ENCODE measurements at places on chromosomes 6 and 20.

DNA sequence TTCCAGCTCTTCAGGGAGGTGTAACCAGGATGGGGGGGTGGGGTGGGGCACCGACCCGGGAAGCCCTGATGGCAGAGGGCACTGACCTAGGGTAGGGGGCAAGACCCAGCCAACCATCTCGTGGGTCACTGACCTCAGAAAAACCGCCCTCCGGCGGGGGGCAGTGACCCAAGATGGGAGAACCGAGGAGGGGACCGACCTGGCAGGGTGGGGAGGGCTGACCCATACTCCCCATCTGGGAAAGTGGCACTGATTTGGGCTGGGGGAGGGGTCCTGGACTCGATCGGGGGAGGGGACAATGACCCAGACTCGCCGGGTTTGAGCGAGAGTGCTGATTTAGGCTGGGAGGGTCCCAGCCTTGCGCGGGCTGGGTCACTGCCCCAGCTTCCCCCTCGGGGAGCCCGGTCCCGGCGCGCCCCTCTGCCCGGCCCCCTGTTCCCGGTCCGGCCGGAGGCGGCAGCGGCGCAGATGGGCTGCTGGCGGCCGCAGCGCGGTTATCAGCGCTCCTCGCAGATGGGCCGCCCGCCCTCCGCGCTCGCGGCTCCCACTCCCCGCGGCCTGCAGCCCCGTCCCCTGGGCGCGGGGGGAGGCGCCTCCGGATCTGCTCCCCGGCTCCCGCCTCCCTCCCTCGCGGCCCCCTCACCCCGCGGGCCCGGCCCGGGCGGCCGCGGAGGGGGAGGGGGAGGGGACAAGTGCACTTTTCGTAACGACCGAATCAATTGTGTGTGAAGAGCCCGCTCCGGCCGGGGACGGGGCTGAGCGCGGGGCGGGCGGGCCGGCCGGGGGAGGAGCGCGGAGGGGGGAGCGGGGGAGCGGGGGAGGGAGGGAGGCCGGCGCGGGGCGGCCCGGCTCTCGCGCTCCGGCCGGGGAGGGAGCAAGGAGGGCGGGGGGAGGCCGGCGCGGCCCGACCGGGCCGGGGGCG, 2.2 kb downstream of the NOL4L start:
- DNase-seq, result no peak

DNA sequence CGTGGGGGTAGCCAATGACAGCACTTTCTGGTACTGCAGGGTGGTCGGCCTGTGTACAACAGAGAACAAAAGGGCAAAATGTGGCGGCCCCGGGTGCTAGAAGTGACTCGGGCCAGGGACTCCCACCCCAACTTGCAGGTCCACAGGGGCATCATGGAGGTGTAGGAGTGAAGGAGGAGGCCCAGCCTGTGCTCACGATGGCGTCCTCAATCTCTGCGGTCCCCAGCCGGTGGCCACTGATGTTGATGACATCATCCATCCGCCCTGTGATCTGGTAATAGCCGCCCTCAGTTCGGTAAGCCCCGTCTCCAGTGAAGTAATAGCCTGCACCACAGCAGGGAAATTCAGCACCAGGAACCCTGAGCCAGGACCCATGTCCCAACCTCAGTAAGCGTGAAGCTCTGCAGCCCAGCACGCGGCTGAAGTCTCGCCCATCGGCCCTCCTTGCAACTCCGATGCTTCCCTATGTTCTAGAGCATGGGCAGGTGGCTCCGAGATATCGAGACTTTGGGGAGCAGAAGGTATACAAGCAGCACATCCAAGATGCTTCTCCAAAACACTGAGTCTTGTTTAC, 20.2 kb upstream of the APMAP start:
- no peak for DNase-seq

- no peak for DNase-seq
Measured at GRCh38 chr6:149891259-149891658, 6.7 kb downstream of the RAET1E start.

DNA sequence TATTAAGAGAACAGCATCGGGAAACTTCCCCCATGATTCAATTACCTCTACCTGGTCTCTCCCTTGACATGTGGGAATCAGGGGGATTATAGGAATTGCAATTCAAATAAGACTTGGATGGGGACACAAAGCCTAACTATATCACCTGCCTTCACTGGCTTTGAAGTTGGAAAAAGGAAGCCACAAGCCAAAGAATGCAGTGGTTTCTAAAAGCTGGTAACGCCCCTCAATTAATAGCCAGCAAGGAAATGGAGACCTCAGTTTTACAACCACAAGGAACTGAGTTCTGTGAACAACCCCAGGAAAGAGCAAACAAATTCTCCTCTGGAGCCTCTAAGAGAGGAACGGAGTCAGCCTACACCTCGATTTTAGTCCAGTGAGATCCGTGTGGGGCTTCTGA, 244.1 kb downstream of the TFAP2A start:
- no peak for DNase-seq

GRCh38 chr6:116335612-116336215, 35.0 kb upstream of the DSE start:
- no peak for DNase-seq

DNA sequence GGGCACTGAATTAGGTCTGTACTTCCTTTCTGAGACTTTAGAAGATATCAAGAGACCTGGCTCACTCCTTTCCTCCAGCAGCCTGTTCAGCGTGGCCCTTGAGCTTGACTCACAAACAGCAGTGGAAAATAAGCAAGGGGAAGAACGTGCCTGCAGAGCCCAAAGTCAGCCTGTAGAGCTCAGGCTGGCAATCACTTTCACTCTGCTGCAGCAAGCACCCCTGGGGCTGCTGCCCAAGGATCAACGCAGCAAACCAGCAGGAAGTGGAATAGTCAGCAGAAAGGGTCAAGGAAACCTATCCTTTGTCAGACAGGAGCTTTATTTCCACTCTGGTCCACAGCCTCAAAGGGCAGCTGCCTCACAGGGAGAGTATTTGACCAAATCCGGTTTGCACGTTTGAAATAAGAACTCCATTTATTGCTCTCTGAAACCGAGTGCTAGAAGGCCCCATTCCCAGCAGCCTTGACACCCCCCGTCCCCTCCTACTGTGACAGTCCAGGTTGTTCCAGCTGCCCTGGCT, 77.4 kb downstream of the PRDM1 start:
- DNase-seq, result peak; percentile 39

DNA sequence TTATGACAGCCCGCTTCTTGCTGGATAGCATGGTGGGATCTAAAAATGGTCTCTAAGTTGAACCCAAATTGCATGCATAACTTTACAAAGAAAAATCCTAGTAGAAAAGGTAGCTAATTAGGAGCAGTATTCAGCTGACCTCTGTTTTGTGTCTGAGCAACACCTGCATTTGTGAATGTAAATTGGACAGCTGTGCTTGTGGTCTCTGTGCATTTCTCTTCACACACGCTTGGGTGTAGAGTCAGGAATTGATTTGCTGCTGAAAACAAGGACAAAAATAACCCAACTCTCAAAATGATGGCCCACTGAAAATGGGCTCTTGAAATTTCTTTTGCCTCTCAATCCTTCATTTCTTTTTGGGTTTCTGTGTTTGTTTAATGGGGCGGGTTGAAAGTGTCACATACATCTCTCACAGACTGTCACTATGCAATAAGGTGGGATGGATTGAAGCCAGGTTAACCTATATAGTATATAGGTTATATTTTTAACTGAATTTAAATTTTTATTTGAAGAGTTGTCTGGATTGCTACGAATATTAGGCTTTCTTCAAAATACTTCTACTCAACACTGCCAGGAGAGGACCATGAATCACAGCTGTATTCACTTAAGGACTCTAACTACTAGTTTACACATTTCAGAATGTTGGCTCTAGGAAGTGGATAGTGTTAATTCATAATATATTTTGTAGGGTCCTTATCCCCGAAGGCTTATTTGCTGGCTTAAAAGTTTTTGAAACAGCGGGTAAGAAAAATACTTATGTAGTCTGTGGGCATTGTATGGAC, 46.5 kb downstream of the SOBP start:
- DNase-seq, result no peak

DNA sequence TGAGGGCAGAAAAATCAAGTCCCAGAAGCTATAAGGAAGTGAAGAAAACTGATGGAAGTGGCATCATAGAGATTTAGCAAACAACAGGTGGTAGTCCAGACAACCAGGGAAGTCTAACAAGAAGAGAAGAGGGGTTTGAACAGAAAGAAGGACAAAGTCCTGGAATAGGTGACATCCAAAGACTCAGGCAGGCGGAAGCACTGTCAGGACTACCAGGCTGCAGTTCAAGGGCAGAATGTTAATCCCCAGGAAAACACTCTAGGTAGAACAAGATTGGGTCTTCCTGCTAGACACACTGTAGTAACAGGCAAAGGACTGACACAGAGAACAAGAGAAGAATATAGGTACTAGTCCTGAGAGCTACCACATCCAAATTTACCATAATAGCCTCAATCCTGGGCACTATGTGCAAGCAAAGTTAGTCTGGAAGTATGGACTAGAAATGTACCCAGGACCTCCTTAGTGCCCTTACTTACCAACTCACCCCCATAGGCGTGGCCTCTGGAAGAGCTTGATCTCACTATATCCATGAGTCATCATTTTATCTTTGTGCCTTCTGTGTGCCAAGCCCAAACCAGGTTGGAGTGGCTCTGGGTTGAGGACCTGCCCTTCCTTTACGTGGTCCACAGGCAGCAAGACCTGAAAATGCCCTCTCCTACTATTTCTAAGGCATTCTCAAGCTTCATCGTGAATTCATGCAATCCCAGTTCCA, 2.2 kb upstream of the EPB41L2 start:
- no peak for DNase-seq

DNA sequence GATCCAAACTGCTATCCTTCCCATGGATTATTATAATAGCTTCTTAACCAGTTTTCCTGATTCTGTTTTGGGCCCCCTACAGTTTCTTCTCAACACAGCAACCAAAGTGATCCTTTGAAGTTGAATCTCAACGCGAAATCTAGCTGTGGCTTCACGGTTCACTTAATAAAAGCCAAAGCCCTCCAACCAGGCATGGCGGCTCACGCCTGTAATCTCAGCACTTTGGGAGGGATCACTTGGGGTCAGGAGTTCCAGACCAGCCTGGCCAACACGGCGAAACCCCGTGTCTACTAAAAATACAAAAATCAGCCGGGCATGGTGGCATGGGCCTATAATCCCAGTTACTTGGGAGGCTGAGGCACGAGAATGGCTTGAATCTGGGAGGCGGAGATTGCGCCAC, 3.3 kb downstream of the RMND1 start:
- no peak for DNase-seq

GRCh38 chr20:57653546-57653900, 33.3 kb upstream of the ZBP1 start:
- no peak for DNase-seq

Data from stimulated activated CD8-positive, alpha-beta memory T cell treated with anti-CD3 and anti-CD28 coated beads, Interleukin-7, amount 100 ng/mL, for 4 hours (primary cell).